ENCODE measurements at places on chromosomes 5 and 9.

- DNase-seq = no peak
Observed at GRCh38 chr9:36245906-36246305, 12.3 kb downstream of the GNE start.

DNA sequence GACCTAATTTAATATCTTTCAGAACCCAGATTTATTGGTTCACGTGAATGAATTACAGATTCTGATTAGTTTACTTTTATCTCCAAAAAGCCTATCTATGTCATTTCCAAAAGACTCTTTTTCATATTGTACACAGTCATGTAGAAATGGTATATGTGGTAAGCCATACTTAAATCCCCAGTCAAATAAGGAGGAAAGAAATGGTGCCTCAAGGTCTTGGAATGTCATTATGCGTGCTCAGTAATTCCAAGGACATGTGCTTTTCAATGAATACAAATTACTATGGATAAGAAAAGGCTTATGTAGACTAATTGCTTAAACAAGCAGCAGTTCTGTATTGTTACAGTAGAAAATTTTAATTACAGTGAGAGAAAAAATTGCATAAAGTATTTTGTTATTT is 64.1 kb upstream of the TYRP1 start:
- no peak for DNase-seq

GRCh38 chr9:128253991-128254346 is 21.8 kb downstream of the GOLGA2 start:
- DNase-seq = no peak

GRCh38 chr5:42993516-42994245 is 46.4 kb downstream of the ANXA2R start:
- DNase-seq = peak; percentile 30

- DNase-seq = no peak
Observed at GRCh38 chr9:92147030-92147851, 32.0 kb upstream of the SPTLC1 start.

- DNase-seq = no peak
Observed at GRCh38 chr5:126745259-126745992, 31.5 kb upstream of the LMNB1 start.
